Fibroblast of the aortic adventitia (primary cell): ENCODE measurements at places on chromosomes 16 and 17. TPM values are rescaled to one million over a fixed set of nuclear protein-coding genes. Genes with fewer than 3 reads are reported as not detected.

Gene KCNG4
- not detected in 2 replicates for total RNA-seq

Gene NUPR1
- total RNA-seq, result 28.8 and 56.1 TPM in 2 replicates

Gene MPP3
- total RNA-seq, result 5.7 and 9.6 TPM in 2 replicates

Gene HEATR9
- 0.09 TPM in 1 of 2 replicates, not detected in the other for total RNA-seq

Gene ESRP2
- 0.18 TPM in 1 of 2 replicates, not detected in the other for total RNA-seq

Gene SCGB1C2
- total RNA-seq, result not detected in 2 replicates

Gene SMIM5
- not detected in 2 replicates for total RNA-seq

Gene SULT1A4
- 0.81 and 1.3 TPM in 2 replicates for total RNA-seq

Gene TP53TG3B
- total RNA-seq, result not detected in 2 replicates

Gene CHMP1A
- 80.0 and 81.3 TPM in 2 replicates for total RNA-seq

Gene MMP28
- 0.09 TPM in 1 of 2 replicates, not detected in the other for total RNA-seq

DNA sequence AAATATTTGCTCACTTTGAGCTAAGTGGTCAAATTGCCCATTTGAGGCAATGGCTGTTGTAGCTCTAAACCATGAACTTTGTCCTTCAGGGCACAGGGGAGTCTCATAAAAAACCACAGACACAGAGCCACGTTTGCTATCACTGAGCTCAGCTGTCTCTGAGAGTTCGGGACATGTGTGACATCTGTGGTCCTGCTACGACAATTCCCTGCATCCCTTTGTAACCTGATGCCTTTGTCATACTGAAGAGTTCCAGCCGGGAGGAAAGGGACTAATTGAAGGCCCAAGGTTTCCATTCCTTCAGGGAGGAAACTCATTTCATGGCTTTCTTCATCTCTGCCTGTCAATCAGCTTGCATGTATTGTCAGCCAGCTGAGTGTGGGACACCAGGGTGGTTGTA, 599.4 kb upstream of the CDH5 start:
- no peak for DNase-seq

GRCh38 chr16:54923055-54923473, 7.6 kb upstream of the IRX5 start:
- DNase-seq, result no peak

DNA sequence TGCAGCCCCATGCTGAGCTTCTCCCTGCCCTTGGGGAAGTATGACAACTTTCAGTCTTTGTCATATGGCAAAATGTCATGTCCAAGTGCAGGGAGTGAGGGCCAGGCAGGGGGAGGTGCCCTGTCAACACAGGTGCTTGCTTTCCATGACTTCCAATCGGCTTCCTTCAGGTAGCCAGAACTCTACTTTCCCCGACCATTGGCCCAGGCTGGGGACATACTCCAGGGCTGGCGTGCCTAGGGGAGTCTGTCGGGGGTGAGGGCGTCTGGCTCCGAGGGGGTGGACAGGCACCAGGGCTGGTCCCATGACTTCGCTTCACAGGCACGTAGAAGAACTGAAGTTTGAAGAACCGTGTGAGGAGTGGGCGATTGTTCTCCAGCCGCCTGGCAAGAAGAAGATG, 19.8 kb upstream of the PIK3R6 start:
- DNase-seq, result no peak

GRCh38 chr16:8949536-8950418, 13.9 kb downstream of the USP7 start:
- DNase-seq, result no peak

- DNase-seq, result peak; percentile 59
These were observed 88.2 kb upstream of the FA2H start for GRCh38 chr16:74862743-74863244.

DNA sequence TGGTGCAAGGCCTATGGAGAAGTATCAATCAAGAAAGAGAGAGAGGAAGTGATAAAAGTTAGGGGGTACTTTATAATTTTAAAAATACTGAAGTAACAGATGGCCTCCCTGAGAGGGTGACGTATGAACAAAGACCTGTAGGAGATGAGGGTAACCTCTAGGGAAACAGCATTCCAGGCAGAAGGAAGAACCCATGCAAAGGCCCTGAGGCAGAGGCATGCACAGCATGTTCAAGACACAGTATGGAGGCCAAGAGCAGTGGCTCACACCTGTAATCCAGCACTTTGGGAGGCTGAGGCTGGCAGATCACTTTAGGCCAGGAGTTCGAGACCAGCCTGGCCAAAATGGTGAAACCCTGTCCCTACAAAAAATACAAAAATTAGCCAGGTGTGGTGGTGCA, 192.6 kb upstream of the AXIN2 start:
- DNase-seq, result no peak

DNA sequence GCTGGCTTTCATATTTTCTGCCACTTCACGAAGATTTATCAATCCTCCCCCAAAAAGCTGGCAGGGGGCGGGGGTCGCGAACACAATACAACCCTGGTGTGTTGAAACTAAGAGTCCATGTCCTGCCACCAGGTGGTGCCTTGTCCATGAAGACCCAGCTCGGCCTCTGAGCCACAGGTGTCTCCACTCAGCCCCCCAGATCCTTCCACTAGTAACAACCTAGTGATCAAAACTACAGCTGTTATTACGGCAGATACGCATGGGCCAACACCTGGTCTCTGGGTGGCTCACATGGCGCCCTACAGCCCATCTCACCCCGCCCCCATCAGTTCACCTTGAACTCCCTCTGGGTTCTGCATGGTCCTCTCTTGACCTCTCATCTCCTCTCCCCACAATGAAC, 27.7 kb downstream of the USP7 start:
- DNase-seq, result no peak

DNA sequence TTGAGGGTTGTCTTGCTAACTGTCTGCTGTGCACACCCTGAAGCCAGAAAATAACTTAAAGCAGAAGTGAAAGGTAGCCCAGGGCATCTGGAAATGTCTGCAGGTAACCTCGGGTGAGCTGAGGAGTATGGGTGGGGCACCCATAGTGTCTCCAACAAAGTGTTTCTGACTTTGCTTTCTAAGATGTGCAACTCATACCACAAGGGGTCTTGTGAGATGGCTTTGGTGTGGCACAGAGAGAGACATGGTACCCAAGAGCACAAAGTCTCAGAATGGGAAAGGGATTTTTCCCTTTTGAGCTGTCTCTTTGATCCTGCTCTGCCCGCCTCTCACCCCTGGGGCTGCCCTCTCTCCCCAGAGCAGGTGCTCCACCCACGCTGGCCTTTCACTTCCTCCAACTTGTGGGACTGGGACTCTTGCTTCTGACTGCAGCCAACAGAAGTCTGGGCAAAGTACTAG, 6.9 kb downstream of the CHD9 start:
- DNase-seq, result no peak

- no peak for DNase-seq
These were observed 24.6 kb downstream of the CTU2 start for GRCh38 chr16:88730632-88731607.

GRCh38 chr17:50190603-50191358, 10.7 kb downstream of the COL1A1 start:
- DNase-seq, result peak; percentile 69

GRCh38 chr17:15091825-15092224, 173.3 kb downstream of the PMP22 start:
- no peak for DNase-seq

- peak; percentile 4 for DNase-seq
These were observed 192.2 kb upstream of the WSCD1 start for GRCh38 chr17:5877948-5878347.

GRCh38 chr16:15741207-15741871, 91.3 kb downstream of the NDE1 start:
- DNase-seq, result no peak

DNA sequence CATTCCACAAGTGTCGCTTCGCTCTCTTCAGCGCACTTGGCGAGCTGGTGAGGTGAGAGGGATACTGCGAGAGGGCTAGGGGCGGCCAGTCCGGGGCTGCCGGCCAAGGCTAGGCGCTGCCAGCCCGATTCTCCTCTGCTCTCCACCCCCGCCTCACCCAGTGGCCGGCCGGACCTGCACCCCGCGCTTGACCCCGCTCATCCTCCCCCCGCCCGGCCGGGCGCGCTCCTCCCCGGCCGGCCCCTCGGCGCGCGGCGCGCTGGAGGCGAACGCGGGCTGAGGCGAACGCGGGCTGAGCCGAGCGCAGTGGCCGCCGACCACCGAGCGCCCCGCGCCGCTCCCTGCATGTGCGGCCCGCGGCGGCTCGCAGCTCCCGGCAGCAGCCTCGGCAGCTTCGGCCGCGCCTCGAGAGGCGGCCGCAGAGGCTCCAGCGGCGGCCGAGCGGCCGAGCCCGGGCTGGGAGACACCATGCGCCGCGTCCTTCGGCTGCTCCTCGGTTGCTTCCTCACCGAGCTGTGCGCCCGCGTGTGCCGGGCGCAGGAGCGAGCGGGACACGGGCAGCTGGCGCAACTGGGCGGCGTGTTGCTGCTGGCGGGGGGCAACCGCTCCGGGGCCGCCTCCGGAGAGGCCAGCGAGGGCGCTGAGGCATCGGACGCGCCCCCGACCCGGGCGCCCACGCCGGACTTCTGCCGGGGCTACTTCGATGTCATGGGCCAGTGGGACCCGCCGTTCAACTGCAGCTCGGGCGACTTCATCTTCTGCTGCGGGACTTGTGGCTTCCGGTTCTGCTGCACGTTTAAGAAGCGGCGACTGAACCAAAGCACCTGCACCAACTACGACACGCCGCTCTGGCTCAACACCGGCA, at the start of gene SHISA9:
TSS of gene SHISA9 (plus strand) at position 2 of the 865 bp plus-strand sequence.
- no peak for DNase-seq

DNA sequence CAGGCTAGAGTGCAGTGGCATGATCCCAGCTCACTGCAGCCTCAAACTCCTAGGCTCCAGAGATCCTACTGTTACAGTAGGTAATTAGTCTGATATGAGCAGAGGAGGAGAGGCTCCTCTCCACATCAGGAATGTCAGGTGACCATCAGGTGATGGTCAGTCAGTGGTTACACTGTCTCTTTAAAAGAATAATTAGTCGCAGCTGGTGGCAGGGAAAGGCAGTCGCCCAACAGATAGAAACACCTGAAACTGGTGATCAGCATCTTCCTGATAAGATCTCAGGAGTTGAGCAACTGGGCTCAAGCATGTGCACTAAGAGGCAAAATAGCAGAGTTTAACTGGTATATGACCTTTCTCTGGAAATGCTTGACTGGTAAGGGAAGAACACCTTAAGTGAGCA, 21.5 kb upstream of the ABCA5 start:
- DNase-seq, result no peak

- no peak for DNase-seq
These were observed 5.9 kb upstream of the ADCY7 start for GRCh38 chr16:50260206-50261159.

DNA sequence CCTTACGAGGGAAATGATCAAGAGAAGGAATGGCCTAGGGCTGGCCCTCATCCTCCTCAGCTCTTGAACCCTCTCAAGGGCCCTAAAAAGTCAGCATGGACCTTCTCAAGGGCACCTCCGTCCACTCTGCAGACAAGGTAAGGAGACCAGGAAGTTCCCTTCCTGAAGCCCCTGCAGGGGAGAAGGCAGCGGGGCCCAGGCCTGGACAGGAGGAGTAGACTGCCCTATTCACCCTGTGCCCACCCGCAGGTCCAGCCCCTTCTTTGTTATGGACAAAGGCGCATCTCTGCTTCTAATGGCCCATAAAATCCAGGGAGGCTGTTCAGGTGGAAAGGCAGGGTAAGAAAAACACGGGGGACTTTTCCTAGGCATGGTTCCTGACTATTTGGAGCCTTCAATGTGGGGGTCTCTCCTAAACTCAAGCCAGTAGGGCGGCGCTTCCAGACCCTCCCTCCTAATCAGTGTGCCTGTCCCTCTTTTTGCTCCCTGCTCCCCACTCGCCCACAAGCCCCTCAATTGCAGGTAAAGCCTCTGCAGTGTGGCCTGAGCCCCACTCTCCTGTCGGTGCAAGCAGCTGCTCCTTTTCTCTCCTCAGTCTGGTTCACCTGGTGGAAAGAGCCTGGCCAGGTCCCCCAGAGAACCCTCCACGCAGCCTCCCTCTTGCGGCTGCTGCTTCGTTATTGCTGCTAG, 28.2 kb downstream of the AXIN2 start:
- no peak for DNase-seq

- DNase-seq, result peak; percentile 27
These were observed 662 bp downstream of the COTL1 start for GRCh38 chr16:84617041-84617790.

DNA sequence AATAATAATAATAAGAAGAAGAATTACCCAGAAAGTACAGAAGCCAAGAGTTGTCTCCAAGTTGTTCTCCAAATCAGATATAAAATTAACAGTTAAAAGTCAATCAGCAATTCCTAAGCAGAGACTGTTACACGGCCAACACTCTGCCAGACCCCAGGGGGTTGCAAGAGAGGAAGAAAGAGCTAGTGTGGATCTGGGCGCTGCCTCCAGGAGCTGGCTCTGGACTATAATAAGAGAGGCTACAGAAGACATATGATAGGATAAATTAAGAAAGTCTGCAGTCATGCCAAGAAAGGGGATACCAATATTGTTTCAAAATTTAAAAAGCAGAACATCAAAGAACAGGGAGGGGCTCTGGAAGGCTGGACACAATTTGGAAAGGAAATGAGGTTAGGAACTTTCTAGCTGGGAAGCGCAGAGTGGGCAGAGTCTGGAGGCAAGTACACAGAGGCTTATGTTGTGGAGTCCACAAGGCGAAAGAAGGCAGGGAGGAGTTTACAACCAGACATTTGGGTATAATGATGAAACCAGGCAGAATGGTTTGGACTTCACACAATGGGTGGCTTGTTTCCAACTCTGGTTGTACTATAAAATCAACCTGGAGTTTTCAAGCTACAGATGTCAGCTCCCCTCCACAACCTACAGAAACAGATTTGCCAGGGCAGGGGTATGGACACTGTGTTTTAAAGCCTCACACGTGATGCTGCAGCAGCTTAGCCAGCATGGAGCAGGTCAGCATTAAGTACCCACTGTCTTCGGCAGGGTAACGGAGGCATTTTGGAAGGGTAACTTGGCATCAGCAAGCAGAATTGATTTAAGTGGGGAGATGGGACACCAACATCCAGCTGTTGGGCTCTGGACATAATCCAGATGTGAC, 49.4 kb downstream of the SLC39A11 start:
- DNase-seq, result peak; percentile 80

- DNase-seq, result no peak
These were observed 2.0 kb downstream of the CORO7 start for GRCh38 chr16:4414187-4414917.

GRCh38 chr16:68490829-68491575, 42.7 kb upstream of the SMPD3 start:
- DNase-seq, result peak; percentile 11

DNA sequence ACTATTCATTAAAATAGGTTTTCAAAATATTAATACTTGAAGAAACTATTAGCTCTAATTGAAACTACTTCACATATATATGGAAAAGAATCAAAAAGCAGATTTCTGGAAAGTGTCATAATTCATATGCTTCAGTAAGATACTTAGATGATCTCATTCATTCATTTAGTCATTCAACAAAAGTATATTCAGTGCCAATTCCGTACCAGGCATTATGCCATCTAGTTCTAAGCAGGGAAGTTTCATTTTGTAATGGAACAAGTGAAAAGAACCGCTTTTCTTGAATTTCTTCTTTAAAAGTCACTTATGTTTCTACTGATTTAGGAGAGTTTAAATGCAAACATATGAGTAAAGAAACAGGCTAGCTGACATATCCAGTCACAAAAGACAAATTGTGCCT, 118.3 kb upstream of the FAM20A start:
- peak; percentile 78 for DNase-seq

- DNase-seq, result no peak
These were observed 54.5 kb downstream of the PAFAH1B1 start for GRCh38 chr17:2647957-2648356.

GRCh38 chr16:549544-550263, 10.5 kb upstream of the PRR35 start:
- no peak for DNase-seq
